RWPE2 (cell line): ENCODE measurements at places on chromosomes 7 and 10.

- no peak overlapping the region for H3K27ac ChIP-seq
- H3K36me3 ChIP-seq = no peaks in the 10 kb centered on the region
- H3K4me3 ChIP-seq = no peak overlapping the region
- H3K4me1 ChIP-seq = no peaks in the 10 kb centered on the region
- H3K27me3 ChIP-seq = no peaks in the 10 kb centered on the region
These were observed 904.6 kb upstream of the LRRN3 start for GRCh38 chr7:110186334-110186733.

DNA sequence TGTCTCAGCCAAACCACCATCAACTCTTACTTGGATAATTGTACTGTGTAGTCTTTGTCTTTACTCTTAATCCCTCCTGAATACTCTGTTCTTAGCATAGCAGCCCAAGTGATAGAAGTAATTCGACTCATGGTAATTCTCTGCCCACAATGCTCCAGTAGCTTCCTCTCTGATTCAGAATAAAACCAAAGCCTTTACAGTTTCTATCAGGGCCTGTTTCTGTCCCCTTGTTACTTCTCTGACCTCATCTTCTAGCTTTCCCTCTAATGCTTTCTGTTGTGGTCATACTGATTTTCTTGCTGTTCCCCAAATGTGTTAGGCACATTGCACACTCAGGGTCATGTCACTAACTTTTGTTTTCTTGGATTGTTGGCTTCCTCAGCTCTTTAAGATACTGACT is 8.0 kb downstream of the ZNF518A start:
- H3K4me1 ChIP-seq = peaks cover 3% of the 10 kb centered on the region
- H3K4me3 ChIP-seq = no peak overlapping the region
- H3K36me3 ChIP-seq = peaks cover 58% of the 10 kb centered on the region
- no peaks in the 10 kb centered on the region for H3K27me3 ChIP-seq
- DNase-seq = no peak

DNA sequence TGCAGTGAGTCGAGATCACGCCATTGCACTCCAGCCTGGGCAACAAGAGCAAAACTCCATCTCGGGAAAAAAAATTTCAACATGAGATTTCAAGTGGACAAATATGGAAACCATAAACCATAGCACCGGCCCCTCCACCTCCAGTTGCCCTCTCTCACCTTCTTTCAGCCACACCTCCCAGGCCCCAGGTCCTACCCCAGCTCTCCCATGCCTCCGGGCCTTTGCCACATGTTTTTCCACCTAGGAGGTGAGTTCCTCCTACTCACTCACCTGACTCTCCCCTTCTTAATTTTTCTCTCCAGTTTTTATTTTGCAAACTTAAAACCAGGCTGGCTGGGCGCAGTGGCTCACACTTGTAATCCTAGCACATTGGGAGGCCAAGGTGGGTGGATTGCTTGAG is 13.7 kb upstream of the CLDN4 start:
- no peak overlapping the region for H3K27ac ChIP-seq
- no peaks in the 10 kb centered on the region for H3K27me3 ChIP-seq
- peaks cover 5% of the 10 kb centered on the region for H3K4me1 ChIP-seq
- peak; percentile 16 for DNase-seq
- no peak overlapping the region for H3K4me3 ChIP-seq

GRCh38 chr7:45524445-45524844 is 49.7 kb upstream of the ADCY1 start:
- no peaks in the 10 kb centered on the region for H3K36me3 ChIP-seq
- no peaks in the 10 kb centered on the region for H3K4me1 ChIP-seq
- H3K27ac ChIP-seq = no peak overlapping the region
- no peak overlapping the region for H3K4me3 ChIP-seq

DNA sequence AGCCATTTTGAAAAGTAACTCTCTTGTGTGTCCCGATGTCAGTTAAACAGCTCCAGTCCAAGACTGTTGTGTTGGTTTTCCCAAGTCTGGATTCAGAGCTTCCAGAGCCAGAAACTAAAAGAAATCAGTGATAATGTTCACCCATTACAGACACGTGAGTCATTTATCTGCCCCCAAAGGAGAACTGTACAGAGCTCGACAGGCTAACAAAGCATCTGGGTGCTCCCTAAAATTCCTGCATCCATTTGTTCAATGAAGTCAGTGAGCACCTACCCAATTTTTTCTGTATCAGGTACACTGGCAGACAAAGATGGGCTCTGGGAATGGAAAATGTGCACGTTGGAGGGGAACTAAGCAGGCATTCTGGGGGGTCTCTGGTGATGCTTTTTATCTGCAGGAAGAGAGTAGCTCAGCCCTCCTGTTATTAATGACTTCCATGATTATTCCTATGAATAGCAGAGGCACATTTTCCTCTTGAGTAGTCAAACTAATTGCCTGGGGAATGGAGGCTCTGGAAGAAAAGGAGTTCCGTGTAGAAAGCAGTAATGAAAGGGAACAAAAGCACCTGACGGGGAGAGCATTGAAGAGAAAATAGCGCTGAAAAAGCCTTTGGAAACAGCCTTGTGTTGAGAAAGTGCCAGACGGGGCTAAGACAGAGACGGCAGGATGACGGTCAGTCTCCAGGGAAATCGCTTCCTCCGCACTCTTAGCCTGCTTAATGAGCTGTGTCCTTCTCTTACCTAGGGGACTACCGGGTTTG is 75.3 kb downstream of the GAD2 start:
- DNase-seq = no peak
- H3K4me3 ChIP-seq = no peak overlapping the region
- H3K4me1 ChIP-seq = no peaks in the 10 kb centered on the region
- H3K27me3 ChIP-seq = no peaks in the 10 kb centered on the region
- no peak overlapping the region for H3K27ac ChIP-seq

GRCh38 chr7:102029616-102030015 is 212.2 kb downstream of the CUX1 start:
- no peak overlapping the region for H3K27ac ChIP-seq
- H3K27me3 ChIP-seq = no peaks in the 10 kb centered on the region
- no peaks in the 10 kb centered on the region for H3K4me1 ChIP-seq
- DNase-seq = no peak
- no peak overlapping the region for H3K4me3 ChIP-seq

DNA sequence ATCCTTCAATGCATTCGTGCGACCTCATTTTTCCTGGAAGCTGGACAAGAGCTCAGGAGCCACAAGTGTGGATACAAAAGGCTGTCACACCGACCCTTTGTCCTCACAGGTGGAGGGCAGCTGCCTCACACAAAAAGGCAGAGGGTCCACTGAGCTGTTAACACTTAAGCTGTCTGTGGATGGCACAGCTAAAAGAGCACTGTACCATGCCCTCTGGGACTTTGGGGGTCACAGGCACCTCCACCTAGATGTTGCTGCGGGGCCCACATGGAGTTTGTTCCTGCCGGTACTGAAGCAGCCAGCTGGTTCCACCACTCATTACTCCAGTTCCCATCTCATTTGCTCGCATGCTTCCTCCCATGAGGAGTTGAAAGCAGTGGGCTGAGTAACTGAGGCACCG is 57.0 kb downstream of the STRA8 start:
- peak overlapping the region; percentile 99 for H3K27ac ChIP-seq
- H3K4me3 ChIP-seq = no peak overlapping the region
- H3K36me3 ChIP-seq = no peaks in the 10 kb centered on the region
- DNase-seq = no peak

DNA sequence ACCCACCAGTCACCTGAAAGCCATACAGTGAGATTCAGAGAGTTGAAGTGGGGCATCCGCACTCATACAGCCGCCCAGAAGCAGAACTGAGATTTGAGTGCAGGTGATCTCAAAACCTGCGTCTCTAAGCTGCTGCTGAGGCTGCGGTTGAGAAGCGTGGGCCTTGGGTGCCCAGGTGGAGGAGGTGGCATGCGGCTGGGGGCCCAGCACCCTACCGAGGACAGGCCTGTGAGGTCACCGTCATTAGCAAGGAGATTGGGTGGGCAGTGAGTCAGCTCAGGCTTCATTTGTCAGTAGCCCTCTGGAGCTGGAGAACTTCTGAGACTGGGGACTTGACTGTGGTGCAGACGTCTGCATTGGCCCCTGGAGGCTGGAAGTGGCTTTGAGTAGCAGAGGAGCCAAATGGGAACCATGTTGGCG is 29.8 kb downstream of the ZMIZ1 start:
- no peak overlapping the region for H3K4me3 ChIP-seq
- H3K36me3 ChIP-seq = peaks cover 4% of the 10 kb centered on the region; the same call in 1 of the 2 replicates
- no peaks in the 10 kb centered on the region for H3K27me3 ChIP-seq

- H3K27ac ChIP-seq = no peak overlapping the region
- H3K4me1 ChIP-seq = peaks cover 8% of the 10 kb centered on the region
- H3K36me3 ChIP-seq = no peaks in the 10 kb centered on the region; the same call in 1 of the 2 replicates
These were observed 44.4 kb upstream of the AKR1C2 start for GRCh38 chr10:5047912-5048628.
